ENCODE measurements at places on chromosomes 7 and 10. TPM values are rescaled to one million over a fixed set of nuclear protein-coding genes. Genes with fewer than 3 reads are reported as not detected.

DNA sequence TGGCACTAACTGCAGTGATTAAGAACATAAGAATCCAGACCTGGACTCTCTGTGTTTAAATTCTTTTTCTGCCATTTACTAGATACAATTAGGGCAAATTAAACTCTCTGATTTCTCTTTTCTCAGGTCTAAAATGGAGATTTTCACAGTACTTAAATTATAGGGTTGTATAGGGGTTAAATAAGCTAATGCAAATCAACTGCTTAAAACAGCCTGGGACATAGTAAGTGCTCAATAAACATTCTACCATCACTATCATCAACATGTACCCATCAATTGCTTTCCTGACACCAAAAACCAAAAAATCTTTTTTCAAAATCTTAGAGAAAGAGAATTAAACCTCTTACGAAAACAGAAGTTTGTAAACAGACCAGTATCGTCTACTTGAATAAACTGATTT, 4.5 kb downstream of the ZNF800 start:
- H3K4me1 ChIP-seq, result peaks cover 52% of the 10 kb centered on the region
- no peak overlapping the region for H3K4me3 ChIP-seq
- DNase-seq, result no peak
- no peak overlapping the region for H3K27ac ChIP-seq
- no peaks in the 10 kb centered on the region for H3K27me3 ChIP-seq

DNA sequence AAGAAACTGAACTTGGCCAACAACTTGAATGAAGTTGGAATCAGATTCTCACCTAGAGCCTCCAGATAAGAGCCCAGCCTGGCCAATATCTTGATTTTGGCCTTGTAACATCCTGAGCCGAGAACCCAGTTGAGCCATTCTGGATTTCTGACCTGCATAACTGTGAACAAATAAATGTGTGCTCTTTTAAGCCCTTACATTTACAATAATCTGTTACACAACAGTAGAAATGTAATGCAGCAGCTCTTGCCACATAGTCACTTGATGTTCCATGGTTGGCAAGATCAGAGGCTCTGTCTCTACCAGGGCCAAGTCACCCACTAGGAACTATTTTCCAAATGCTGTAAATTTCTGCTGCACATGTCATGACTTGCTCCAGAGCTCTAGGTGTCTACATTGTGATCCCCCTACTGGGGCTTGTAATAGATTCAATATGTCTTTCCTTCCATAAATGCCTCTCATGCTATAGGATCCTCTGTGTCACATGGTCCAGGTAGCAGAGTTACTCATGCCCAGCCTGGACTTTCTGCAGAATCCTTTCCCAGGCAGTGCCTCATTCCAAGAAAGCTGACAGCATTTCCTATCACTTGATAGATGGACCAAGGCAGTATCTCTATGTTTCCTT, 11.4 kb upstream of the RBM20 start:
- peaks cover 13% of the 10 kb centered on the region for H3K27me3 ChIP-seq
- no peak overlapping the region for H3K4me3 ChIP-seq
- DNase-seq, result no peak
- no peaks in the 10 kb centered on the region for H3K4me1 ChIP-seq

Gene HOXA7
- total RNA-seq, result not detected

Gene SYT15B
- total RNA-seq, result 0.08 TPM

- no peaks in the 10 kb centered on the region for H3K27me3 ChIP-seq
- H3K36me3 ChIP-seq, result peaks cover 44% of the 10 kb centered on the region
- H3K4me3 ChIP-seq, result no peak overlapping the region
- H3K4me1 ChIP-seq, result peaks cover 32% of the 10 kb centered on the region
- no peak for DNase-seq
- no peak overlapping the region for H3K27ac ChIP-seq
These were observed 87.0 kb downstream of the CDK6 start for GRCh38 chr7:92749327-92749755.

DNA sequence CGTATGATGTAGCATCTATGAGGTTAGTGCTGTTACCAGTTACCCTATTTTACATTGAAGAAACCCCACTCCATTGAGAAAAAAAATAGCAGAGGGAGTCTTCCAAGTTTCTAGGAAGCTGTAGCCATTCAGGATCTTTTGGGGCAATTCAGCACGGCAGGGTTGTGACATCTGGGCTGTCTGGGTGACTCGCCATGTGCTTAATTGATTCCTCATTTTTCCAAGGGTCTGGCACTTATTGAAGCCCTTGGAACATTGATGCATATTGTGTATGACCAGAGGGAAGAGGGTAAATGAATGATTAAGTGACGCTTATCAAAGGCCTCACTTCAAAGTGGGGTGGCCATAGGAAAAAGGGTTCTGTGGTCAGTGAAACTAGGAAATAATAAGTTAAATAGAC, 248.7 kb downstream of the ARHGAP12 start:
- no peak for DNase-seq
- no peak overlapping the region for H3K27ac ChIP-seq
- H3K4me1 ChIP-seq, result no peaks in the 10 kb centered on the region
- no peaks in the 10 kb centered on the region for H3K36me3 ChIP-seq
- no peak overlapping the region for H3K4me3 ChIP-seq
- H3K27me3 ChIP-seq, result no peaks in the 10 kb centered on the region
